ENCODE measurements at places on chromosomes 16 and 17. TPM values are rescaled to one million over a fixed set of nuclear protein-coding genes. Genes with fewer than 3 reads are reported as not detected.

ERI2 gene
- total RNA-seq: 17.7 TPM

CCL17 gene
- total RNA-seq: 2.1 TPM

PRAC2 gene
- total RNA-seq: not detected

TMC8 gene
- 182 TPM for total RNA-seq

CACNG1 gene
- total RNA-seq: not detected

CDH13 gene
- not detected for total RNA-seq

LGALS9B gene
- not detected for total RNA-seq

CDYL2 gene
- total RNA-seq: 10.4 TPM
